Progenitor cell of endocrine pancreas (in vitro differentiated cells): ENCODE measurements at places on chromosomes 5 and 9. TPM values are rescaled to one million over a fixed set of nuclear protein-coding genes. Genes with fewer than 3 reads are reported as not detected.

- H3K4me3 ChIP-seq: no peak overlapping the region
- DNase-seq: no peak
- no peaks in the 10 kb centered on the region for H3K27me3 ChIP-seq
- no peak overlapping the region for H3K27ac ChIP-seq
- no peaks in the 10 kb centered on the region for H3K4me1 ChIP-seq
- peaks cover 22% of the 10 kb centered on the region for H3K36me3 ChIP-seq
Observed at GRCh38 chr5:14292766-14293658, 149.9 kb downstream of the TRIO start.

DNA sequence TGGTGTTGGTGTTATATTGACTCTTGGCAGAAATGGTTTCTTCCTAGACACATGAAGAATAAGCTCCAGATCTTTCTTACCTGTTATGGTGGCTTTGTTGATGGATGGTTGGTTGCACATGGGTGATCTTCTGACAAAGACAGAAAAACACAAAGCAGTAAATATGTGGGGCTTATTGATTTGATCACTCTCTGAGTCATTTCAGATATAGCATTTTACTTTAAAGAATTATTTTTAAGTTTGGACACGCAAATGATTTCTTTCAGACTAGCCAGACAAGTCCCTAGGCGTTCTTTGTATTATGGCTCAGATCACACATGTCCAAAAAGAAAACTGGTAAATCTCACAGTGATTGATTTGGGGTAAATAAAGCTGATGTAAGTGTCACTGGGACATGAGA lies 597.6 kb downstream of the RAB3C start:
- H3K27me3 ChIP-seq: no peaks in the 10 kb centered on the region
- H3K27ac ChIP-seq: no peak overlapping the region
- H3K4me1 ChIP-seq: peaks cover 1% of the 10 kb centered on the region
- no peaks in the 10 kb centered on the region for H3K36me3 ChIP-seq
- H3K4me3 ChIP-seq: no peak overlapping the region

- H3K4me1 ChIP-seq: peaks cover 1% of the 10 kb centered on the region
- DNase-seq: no peak
- no peaks in the 10 kb centered on the region for H3K36me3 ChIP-seq
- no peaks in the 10 kb centered on the region for H3K27me3 ChIP-seq
- H3K4me3 ChIP-seq: no peak overlapping the region
Observed at GRCh38 chr5:119402555-119402954, 46.7 kb downstream of the TNFAIP8 start.

The SPINK5 gene
- 19.7 and 23.8 TPM in 2 replicates for total RNA-seq

DNA sequence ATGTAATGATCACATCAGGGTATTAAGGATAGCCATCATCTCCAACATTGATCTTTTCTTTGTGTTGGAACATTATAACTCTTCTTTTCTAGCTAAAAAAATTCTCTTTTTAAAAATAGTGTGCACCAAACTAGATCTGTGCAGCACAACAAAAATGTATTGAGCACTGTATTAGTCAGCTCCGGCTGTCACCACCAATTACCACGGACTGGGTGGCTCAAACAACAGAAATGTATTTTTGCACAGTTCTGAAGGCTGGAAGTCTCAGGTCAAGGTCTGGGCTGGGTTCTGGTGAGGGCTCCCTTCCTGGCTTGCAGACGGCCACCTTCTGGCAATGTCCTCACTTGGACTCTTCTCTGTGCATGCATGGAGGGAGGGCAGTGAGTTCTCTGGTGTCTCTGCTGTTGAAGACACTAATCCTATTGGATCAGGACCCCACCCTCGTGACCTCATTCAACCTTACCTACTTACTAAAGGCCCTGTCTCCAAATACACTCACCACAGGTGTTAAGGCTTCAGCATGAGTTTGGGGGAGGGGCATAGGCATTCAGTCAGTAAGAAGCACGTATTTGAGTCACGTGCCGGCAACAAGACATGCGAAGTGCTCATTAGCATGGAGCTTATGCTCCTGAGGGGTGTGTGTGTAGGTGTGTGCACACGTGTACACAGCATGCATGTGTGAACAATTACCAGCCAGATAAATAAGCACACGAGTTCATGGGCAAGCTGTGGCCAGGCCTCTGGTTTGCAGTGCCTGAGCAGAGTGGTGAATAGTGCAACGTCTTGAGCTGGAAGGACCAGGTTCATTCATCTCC lies 89.4 kb upstream of the SH3PXD2B start:
- H3K4me3 ChIP-seq: no peak overlapping the region
- no peaks in the 10 kb centered on the region for H3K36me3 ChIP-seq
- DNase-seq: no peak
- H3K4me1 ChIP-seq: peaks cover 10% of the 10 kb centered on the region
- peaks cover 47% of the 10 kb centered on the region for H3K27me3 ChIP-seq
